ENCODE measurements at places on chromosomes 13 and 19.

- DNase-seq: no peak
Measured at GRCh38 chr19:47520343-47520806, 5.5 kb upstream of the NAPA start.

GRCh38 chr13:22800526-22801401 is 380.0 kb upstream of the SGCG start:
- no peak for DNase-seq

- DNase-seq: no peak
Measured at GRCh38 chr19:38695832-38696728, 48.2 kb downstream of the CAPN12 start.

DNA sequence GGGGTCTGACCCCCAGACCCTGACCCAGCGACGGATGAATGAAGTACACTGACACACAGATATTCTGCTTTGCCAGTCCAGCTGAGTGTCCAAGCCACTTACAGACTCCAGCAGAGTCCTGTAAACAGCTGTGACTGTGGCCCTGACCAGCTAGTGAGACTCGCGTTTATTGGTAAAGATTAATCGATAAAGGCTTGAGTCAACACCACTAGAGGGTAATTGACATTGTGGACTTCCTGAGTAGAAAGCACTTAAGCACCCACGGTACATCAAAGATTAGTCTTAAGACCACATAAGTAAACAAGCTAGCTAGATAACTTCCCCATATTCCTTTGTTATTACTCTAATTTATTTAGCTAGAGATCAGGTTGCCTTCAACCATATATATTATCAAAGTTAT is 146.0 kb downstream of the OXGR1 start:
- no peak for DNase-seq

- no peak for DNase-seq
Measured at GRCh38 chr13:114002771-114003321, 29.0 kb upstream of the C13orf46 start.

- no peak for DNase-seq
Measured at GRCh38 chr19:13726323-13726722, 38.0 kb upstream of the MRI1 start.

DNA sequence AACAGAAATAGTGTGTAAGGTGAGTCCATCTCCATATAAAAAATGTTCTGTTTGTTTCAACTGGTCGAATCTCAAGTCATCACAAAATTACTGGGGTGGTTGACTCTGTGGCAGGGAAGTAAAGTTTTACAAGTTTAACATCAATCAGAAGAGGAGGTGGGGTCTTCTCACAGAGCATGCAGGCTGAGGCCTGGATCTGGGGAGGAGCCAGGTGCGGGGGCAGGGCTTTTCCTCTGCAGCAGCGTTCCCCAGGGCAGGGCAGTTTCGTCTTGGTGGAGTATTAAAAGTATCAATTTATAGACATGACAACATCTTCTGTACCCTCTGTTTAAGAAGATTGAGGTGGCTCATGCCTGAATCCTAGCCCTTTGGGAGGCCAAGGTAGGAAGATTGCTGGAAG is 68.8 kb downstream of the SLC7A9 start:
- no peak for DNase-seq

DNA sequence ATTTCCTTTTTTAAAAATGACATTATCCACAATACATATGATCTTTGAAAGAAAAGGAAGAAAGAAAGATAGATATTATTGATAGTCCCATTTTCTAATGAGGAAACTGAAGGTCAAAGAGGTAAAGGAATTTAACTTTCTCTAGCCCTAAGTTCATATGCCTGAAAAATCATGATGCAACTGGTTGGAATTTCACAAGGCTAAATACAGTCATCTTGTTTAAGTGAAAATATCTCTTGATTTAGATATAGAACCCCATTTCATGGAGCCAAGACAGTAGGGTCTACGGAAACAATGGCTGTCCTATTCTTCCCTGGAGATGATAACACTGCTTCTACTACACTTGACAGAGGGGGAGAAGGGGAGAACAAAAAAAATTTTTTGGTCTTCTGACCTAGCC is 366.2 kb downstream of the DNAJC15 start:
- DNase-seq: no peak

DNA sequence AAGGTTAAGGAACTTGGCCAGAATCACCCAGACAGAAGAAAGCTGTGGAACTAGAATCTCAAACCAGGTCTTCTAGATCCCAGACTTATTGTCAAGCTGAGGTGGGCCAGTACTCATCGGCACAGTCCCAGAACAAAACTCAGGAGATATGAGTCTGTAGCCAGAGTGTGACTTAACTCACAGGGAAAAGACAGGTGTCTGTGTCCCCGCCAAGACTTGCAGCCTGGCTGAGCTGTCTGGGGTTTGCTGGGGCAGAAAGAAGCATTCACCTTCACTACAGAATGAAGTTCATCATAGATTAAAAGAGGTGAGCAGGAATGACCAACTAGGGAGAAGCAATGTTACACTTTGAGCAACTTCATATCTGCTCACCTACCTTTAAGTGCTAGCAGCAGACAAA is 257.2 kb downstream of the FOXO1 start:
- no peak for DNase-seq

DNA sequence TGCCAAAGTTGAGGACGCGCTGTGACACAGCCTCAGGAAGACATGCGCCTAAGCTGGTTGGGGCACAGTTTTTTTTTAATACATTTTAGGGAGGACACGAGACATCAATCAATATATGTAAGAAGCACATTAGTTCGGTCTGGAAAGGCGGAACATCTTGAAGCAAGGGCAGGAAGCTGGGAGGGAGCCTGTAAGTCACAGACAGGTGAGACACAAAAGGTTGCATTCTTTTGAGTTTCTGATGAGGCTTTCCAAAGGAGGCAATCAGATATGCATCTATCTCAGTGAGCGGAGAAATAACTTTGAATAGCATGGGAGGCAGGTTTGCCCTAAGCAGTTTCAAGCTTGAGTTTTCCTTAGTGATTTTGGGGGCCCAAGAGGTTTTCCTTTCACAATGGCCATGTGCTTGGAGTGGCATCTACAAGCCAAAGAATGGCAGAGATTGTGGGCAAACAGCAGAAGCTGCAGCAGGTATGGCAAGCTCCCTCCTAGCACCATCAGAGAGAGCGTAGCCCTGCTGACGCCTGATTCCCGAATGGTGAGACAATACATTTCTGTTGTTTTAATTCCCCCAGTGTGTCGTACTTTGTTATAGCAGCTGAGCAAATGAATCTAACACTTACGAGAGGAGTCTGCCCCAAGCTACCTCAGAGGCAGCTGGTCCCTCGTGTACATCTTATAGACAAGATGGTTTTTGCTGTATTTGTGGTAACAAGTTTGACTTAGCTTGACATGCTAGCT is 99.5 kb upstream of the TMTC4 start:
- no peak for DNase-seq

GRCh38 chr19:41027273-41027967 is 36.3 kb downstream of the CYP2B6 start:
- DNase-seq: no peak

- peak; percentile 69 for DNase-seq
Measured at GRCh38 chr19:39405958-39406655, 540 bp upstream of the ZFP36 start.

DNA sequence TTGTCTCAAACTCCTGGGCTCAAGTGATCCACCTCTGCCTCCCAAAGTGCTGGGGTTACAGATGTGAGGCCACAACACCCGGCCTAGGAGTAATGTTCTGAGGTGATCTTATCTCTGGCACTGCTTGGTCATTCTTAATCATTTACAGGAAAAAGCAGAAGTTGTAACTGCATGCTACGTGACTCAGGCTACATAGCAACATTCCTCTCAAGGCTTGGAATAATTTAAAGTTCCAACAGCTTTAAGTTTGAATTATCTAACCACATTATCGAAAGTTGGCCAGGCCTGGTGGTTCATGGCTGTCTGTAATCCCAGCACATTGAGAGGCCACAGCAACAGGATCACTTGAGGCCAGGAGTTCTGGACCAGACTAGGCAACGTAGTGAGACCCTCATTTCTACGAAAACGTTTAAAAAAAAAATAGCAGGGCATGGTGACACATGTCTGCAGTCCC is 3.9 kb upstream of the B9D2 start:
- DNase-seq: no peak

DNA sequence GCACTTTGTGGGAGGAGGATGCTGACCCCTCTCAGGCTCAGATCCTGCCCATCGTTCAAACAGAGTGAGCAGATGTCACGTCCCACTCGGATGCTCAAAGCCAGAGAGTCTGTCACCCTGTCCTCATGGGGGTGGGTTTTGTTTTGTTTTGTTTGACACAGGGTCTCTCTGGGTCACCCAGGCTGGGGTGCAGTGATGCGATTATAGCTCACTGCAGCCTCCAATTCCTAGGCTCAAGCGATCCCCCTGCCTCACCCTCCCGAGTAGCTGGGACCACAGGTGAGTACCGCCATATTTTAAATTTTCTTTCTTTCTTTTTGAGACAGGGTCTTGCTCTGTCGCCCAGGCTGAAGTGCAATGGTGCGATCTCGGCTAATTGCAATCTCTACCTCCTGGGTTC is 4.0 kb downstream of the ADGRE2 start:
- no peak for DNase-seq

- no peak for DNase-seq
Measured at GRCh38 chr19:30226464-30227011, 145.6 kb upstream of the ZNF536 start.

DNA sequence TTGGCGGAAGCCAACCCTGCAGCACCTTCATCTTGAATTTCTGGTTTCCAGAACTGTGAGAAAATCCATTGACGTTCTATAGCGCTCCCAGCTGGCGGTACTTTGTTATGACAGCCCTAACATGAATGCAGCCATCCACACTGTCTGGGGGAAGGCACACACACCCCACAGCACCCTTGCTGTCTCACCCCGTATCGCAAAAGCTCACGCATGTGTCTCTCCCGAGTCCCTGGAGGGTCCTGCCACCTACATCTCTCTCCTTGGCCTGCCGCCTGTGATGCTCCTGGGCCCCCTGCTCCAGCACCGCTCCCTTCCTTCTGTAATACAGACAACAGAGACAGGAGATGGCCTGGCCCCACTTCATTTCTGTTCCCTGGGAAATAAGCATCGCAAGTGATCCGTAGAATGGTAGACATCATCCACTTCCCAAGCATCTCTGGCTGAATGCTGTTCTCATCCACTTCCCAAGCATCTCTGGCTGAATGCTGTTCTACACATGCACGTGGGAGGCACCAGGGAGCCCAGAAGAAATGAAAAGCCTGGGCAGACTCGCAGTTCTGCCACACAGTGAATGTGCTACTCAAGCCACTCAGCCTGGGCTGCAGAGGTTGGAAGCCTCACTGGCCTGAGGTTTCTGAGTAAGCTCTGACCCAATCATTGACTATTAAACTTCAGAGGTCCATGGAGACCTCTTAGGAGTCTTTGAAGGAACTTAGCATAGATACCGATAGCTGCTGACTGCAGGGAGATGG is 29.6 kb downstream of the EPN1 start:
- no peak for DNase-seq

DNA sequence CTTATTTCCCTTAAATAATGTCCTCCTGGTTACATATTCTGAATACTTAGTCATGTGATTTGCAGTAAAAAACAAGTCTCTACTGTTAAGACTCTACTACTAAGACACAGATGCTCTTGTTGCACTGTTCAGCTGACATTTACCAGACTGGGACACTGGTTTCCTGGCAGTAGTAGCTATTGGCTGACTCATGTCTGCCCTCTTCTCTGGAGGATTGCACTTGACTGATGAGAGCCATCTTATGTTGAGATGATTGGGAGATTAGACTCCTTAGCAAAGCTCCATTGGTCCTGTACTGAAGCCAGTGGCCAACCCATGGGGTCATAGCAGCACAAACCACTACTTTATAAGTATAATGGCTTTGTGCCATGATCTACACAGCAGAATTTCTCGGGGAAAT is 1672.6 kb upstream of the PCDH20 start:
- DNase-seq: no peak

DNA sequence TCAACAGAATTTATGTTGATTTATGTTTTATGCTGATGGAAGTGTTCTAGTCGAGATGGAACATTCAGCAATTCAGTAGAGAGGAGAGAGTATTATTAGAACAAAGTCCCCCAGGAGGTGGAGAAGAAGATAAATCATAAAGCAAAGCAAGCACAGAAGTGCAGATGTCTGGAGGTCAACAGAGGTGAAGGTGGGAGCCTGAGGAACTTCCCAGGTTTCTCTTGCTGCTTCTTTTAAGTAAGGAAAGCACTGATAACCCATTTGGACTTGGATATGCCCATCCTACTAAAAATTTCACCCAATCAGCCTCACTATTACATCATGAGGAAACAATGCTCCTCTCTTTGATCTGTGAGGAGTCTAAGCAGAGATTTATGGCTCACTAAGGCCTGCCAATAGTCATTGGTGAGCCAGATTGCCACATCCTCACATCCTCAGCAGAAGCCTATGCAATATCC is 98.8 kb downstream of the EPSTI1 start:
- no peak for DNase-seq

GRCh38 chr13:97866346-97866745 is 87.1 kb upstream of the IPO5 start:
- DNase-seq: no peak

DNA sequence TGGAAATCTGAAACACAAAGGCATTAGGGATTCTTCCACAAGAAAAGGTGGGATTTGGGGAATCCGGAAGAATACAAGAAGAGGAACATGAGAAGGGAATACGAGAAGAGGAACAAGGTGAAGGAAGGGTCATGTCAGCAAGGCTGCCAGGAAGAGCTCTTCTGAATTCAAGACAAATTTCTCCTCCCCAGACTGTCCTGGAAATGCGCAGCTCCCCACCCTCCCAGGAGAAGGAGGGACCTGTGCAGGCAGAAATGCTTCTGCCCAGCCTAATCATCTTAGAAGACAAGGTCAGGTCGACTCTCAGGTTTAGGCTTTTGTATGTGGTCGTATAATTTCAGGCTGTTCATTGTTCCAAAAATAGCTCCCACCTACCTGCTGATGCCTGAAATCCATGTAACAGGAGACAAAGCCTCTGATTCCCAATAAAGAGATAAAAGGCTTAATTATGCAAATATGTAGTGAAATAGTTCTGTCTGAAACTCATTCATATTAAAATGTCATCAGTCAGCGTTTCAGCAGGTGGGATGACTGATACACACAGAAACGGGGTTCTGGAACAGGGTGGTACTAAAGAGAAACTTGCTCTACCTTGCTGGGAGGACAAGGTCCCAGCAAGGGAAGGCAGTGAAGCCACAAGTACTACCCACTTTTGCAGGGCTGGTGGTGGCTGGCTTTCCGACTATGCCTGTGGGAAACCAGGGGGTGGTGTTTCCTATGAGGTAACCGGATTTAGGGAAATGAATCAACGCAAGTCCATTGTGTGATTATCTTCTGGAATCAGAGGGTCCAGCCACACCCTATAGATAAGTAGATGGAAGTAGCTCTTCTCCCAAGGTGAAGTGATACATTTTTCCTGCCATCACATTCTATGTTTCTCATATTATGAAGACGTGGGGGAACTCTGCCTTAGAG is 76.1 kb downstream of the KL start:
- no peak for DNase-seq
